ENCODE measurements at places on chromosomes 1 and 21. TPM values are rescaled to one million over a fixed set of nuclear protein-coding genes. Genes with fewer than 3 reads are reported as not detected.

The SPRR2F gene
- total RNA-seq = not detected

The RAB7B gene
- not detected for total RNA-seq

DNA sequence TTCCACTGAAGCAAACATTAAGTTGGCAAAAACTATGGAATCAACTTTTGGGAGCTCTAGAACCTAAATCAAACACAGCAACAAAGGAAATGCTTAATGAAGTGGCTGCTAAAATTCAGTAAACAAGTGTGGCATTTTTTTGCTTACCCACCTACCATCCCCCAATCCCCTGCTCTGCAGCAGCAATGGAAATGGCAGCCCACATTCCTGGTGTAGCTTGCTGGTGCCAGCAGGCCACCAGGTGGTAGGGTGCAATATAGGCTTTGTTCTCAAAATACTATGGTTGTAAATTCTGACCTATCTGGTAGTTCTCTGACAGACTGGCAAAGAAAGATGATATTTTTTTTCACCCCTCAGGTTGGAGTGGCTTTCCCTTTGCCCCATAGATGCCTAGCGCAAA is 42.8 kb downstream of the SHCBP1L start:
- peak; percentile 80 for DNase-seq
- H3K36me3 ChIP-seq = no peaks in the 10 kb centered on the region
- H3K4me3 ChIP-seq = peak overlapping the region; percentile 66
- H3K27me3 ChIP-seq = no peaks in the 10 kb centered on the region
- H3K27ac ChIP-seq = no peak overlapping the region

The C8A gene
- total RNA-seq = not detected

The IGSF21 gene
- total RNA-seq = 1.8 TPM

The SYT14 gene
- 2.9 TPM for total RNA-seq

- no peak overlapping the region for H3K4me3 ChIP-seq
- no peak for DNase-seq
These were observed 22.5 kb downstream of the MYOG start for GRCh38 chr1:203063287-203063686.

GRCh38 chr1:174976436-174977108 is 23.2 kb upstream of the CACYBP start:
- peak; percentile 58 for DNase-seq
- no peaks in the 10 kb centered on the region for H3K27me3 ChIP-seq

DNA sequence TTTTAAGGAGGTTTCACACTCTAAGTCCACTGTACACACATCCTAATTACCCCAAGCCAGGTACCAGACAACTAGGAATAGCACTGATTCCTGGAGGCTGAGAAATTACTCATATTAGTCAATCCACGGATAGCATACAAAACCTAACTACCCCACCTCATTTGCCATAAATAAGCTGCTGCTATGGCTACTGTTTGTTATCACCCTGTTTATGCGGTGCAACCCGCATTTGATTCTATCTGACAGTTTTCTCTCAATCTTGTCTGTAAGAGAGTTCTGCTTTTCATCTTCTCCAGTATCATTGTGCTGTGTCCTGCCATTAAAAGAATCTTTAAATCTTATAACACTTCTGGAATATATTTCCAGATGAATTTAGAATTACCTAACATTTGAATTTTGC is 1496.5 kb downstream of the PLA2G4A start:
- no peaks in the 10 kb centered on the region for H3K27me3 ChIP-seq
- H3K4me3 ChIP-seq = no peak overlapping the region
- DNase-seq = no peak
- H3K4me1 ChIP-seq = no peaks in the 10 kb centered on the region
- no peaks in the 10 kb centered on the region for H3K36me3 ChIP-seq
- no peak overlapping the region for H3K27ac ChIP-seq

DNA sequence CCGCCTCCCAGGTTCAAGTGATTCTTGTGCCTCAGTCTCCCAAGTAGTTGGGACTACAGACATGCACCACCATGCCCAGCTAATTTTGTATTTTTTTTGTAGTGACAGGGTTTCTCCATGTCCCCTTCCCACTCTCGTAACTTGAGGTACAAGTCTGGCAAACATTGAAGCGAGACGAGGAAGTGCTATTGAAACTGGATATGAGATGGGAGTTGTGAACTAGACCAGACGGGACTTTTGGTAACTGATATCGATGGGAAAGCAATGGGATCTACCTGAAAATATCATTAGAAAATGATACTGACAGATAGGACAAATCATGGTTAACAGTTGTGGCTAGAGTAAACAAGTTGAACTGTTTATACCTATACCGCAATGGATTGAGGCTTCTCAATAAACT is 95.2 kb upstream of the TRABD2B start:
- peak; percentile 24 for DNase-seq
- H3K27ac ChIP-seq = no peak overlapping the region
- H3K4me1 ChIP-seq = no peaks in the 10 kb centered on the region
- H3K4me3 ChIP-seq = no peak overlapping the region
- peaks cover 3% of the 10 kb centered on the region for H3K27me3 ChIP-seq
- H3K36me3 ChIP-seq = no peaks in the 10 kb centered on the region

Measured in endodermal cell (in vitro differentiated cells).